ENCODE measurements at places on chromosomes 16 and 17.

- peak; percentile 70 for DNase-seq
Measured at GRCh38 chr16:1674751-1675664, 3.1 kb upstream of the JPT2 start.

DNA sequence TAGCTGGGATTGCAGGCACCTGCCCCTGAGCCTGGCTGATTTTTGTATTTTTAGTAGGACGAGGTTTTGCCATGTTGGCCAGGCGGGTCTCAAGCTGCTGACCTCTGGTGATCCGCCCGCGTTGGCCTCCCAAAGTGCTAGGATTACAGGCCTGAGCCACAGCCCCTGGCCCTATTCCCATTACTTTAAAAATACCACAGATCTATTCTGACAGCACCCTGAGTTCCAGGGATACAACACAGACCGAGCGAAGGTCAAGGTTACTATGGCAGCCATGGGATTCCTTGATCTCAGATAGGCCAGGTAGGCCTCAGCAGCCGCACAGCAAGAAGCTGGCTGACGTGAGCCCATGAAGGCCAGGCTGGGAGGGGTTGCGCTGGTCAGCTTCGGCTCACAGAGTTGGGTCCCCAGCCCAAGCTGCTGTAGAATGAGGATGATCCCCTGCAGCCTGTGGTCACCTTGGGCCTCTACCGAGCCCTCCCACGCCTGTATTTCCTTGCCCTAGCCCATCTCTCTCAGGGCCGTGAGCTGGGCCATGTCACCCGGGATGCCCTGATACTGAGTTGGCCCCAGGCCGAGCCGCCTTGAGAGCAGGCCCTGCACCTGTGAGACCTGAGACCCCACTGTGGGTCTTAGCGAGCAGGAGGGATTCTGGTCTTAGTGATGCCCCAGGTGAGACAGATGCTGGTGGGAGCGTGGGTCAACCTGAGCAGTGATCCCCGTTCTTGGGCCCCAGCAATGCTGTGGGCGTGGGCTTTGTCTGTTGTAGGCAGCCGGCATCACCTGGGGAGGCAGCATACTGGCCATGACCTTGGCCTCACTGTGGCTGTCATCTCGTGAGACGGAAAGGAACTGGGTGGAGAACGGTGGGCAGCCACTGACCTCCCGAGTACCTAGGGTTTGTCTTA, 16.9 kb upstream of the RNF213 start:
- no peak for DNase-seq

- no peak for DNase-seq
Measured at GRCh38 chr16:19239511-19240155, 45.9 kb upstream of the CLEC19A start.

DNA sequence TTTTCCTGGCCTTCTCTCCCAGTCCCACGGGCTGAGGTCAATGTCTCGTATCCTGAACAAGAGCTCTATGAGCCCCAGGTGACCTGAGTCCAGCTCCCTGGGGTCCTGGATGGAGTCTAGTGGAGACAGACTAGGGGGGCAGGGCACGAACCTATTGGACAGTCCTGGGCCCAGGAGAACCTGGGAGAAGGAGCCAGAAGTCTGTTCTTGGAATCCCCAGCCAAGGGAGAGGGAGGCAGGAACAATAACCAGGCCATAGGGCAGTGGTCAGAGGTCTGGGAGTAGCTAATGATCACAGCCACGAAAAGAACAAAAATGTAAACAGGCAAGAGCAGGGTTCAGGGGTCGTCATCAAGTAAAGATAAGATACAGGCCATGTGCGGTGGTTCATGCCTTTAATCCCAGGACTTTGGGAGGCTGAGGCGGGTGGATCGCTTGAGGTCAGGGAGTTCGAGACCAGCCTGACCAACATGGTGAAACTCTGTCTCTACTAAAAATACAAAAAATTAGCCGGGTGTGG, 60.8 kb downstream of the COPRS start:
- DNase-seq = no peak

DNA sequence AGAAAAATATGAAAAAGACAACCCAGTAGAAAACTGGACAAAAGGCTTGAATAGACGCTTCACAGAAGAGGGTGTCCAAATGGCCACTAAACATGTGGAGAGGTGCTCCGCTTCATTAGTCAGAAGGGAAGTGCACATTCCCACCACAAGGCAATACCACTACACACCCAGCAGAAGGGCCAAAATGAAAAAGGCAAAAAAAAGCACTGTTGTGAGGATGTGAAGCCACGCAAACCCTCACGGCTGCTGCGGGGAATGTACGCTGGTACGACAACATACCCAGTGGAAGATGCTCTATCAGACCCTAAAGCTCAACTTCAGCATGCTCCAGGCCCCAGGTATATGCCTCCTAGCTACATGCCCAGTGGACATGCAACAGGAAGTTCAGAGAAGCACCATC, 17.0 kb downstream of the PIK3R5 start:
- no peak for DNase-seq

DNA sequence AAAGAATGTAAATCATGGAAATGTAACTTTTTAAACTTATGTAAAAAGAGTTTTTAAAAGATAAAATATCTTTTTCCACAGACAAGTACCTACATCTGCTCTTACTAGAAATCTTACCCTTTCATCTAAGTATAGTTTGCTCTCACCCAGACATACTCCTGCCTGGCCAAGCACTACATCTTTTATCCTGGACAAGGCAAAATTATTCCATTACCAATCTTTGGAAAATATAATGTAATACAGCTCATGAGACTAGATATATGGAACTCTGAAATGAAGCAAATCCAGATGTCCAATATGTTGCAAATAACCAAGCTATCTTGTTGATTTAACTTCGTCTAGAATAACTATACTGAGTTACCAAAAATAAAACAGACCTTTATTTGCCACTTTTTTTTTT, 50.0 kb downstream of the VMP1 start:
- DNase-seq = no peak

DNA sequence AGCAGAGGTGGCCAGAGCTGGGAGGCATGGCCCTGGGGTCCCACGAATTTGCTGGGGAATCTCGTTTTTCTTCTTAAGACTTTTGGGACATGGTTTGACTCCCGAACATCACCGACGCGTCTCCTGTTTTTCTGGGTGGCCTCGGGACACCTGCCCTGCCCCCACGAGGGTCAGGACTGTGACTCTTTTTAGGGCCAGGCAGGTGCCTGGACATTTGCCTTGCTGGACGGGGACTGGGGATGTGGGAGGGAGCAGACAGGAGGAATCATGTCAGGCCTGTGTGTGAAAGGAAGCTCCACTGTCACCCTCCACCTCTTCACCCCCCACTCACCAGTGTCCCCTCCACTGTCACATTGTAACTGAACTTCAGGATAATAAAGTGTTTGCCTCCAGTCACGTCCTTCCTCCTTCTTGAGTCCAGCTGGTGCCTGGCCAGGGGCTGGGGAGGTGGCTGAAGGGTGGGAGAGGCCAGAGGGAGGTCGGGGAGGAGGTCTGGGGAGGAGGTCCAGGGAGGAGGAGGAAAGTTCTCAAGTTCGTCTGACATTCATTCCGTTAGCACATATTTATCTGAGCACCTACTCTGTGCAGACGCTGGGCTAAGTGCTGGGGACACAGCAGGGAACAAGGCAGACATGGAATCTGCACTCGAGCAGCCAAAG, 2.3 kb downstream of the CSF3 start:
- DNase-seq = no peak

DNA sequence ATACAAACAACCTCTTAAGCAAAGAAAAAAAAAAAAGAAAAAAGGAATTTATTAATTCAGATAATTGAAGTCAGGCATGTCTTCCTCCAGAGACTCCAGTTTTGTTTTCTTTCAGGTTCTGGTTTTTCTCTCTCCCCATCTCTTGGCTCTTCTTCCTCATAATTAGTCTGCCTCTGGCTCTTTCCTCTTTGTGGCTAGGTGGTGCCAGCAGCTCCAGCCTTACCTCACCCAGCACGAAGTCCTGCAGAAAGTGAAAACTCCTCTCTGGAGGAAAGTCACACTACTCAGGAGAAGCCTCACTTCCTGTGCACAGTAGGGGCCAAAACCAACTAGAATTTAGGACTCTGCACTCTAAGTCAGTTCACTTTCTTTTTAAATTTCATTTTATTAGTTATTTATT, 10.3 kb upstream of the NFAT5 start:
- DNase-seq = peak; percentile 11

- peak; percentile 30 for DNase-seq
Measured at GRCh38 chr17:64024781-64025731, 4.6 kb upstream of the ICAM2 start.

DNA sequence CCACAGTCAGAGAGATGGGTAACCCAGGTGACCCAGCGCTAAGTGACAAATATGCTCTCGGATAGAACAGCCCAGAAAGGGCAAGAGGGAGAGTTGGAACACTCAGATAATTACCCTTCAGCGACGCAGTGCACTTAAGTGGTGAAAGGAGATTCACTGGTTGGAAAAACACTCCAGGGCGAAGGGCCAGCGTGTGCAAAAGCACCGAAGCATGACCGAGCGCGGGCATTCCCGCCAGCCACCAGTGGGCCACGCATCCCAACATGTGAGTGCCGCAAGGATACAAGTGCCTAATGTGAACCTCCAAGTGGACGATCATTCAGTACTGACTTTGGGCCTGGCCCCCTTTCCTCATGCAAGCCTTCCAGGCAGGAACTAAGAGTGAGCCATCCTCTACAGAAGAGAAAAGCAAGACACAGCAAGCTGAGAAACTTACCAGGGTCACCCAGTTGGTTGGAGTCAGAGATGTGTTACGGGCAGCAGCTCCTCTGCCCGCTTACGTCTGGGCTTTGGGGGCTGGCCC, 258.4 kb downstream of the C16orf95 start:
- no peak for DNase-seq

DNA sequence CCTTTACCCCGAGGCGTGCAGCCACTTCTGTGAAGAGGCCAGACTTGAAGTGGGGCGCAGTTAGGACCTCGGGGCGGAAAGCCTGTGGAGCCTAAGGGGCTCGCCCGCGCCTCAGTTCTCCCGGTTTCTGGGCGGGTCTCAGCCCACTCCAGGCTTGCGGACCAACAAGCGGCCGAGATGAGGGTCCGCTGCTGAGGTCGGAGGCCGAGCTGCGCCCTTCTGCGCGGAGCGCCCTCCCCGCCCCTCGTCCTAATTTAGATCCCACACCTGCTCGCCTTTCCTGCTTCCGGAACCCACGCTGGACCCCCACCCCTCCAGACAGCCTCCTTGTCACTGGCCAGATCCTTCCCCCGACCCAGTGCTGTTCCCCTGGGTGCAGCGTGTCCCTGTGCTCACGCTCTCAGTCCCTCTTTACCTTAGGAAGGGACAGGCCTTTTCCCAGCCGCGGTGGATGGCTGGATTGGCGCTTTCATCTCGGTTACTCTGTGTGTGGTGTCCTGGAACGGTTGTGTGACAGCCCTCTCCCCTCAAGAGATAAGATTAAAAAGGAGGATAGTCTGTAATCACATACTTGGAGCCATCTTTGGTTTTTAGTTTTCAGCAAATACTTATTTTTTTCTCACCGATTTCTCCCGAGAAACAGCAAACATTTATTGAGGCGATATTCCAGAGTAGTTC, 933 bp upstream of the ATXN7L3 start:
- no peak for DNase-seq

DNA sequence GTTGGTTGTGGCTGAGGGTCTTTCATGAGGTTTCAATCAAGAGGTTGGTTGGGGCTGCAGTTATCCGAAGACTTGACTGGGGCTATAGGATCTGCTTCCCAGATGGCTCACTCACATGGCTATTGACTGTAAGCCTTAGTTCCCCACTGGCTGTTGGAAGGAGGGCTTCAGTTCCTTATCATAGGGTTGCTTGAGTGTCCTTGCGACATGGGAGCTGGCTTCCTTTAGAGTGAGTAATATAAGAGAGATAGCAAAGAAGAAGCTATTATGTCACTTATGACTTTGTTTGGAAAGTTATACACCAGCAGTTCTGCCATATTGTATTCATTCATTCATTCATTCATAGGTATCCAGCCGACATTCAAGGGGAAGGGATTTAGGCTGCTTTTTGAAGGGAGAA, 121.4 kb upstream of the WSCD1 start:
- no peak for DNase-seq

GRCh38 chr17:75848523-75849278, 4.5 kb upstream of the UNC13D start:
- DNase-seq = peak; percentile 66
